ENCODE measurements at places on chromosomes 3 and 15.

- no peak for DNase-seq
Observed at GRCh38 chr3:177561365-177561764, 364.1 kb upstream of the TBL1XR1 start.

GRCh38 chr15:37877851-37878741 is 56.3 kb upstream of the TMCO5A start:
- no peak for DNase-seq

DNA sequence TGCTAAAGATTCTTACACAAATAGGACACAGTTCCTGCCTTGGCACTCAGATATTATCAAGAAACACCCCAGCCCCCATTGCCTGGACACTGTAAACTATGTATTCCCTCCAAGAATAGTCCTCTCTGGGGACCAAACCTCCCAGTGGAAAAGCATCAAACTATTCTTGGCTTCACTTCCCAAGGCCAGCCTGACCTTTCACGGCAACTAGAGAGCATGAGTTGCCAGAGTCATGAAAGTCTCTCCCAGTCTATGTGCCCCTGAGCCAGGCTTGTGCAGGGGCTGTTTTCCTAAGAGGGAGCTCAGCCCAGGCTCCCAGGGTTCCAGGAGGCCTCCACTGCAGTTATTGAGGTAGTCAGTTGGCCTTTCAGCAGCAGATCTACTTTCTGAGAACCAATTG is 251.9 kb upstream of the TGFBR2 start:
- no peak for DNase-seq

- no peak for DNase-seq
Observed at GRCh38 chr15:77664428-77664827, 31.7 kb upstream of the LINGO1 start.

GRCh38 chr3:65729555-65729954 is 309.2 kb downstream of the MAGI1 start:
- DNase-seq = no peak

GRCh38 chr3:64440498-64440897 is 215.2 kb upstream of the PRICKLE2 start:
- DNase-seq = no peak

- DNase-seq = no peak
Observed at GRCh38 chr3:78809966-78810365, 957.8 kb downstream of the ROBO1 start.

DNA sequence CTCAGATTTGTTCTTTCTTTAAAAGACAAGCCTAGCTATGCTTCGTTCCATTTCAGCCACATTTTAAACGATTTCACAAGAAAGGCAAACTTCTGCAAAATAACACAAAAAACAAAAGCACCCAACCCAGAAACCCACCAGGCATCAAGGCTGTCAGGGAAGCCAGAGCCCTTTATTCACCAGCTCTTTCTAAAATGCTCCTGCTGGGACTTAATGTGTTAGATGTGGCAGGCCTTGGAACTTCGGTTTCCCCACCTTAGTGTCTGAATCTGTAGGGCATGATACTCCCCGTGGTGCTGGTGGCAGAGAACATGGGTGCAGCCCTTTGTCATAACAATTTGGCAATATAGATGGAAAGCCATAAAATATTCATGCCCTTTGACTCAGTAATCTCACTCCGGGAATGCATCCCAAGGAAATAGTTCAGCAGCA is 56.8 kb upstream of the LCTL start:
- DNase-seq = no peak

GRCh38 chr3:101878589-101878988 is 29.3 kb downstream of the NFKBIZ start:
- no peak for DNase-seq

- no peak for DNase-seq
Observed at GRCh38 chr3:194777729-194778128, 92.0 kb downstream of the FAM43A start.

DNA sequence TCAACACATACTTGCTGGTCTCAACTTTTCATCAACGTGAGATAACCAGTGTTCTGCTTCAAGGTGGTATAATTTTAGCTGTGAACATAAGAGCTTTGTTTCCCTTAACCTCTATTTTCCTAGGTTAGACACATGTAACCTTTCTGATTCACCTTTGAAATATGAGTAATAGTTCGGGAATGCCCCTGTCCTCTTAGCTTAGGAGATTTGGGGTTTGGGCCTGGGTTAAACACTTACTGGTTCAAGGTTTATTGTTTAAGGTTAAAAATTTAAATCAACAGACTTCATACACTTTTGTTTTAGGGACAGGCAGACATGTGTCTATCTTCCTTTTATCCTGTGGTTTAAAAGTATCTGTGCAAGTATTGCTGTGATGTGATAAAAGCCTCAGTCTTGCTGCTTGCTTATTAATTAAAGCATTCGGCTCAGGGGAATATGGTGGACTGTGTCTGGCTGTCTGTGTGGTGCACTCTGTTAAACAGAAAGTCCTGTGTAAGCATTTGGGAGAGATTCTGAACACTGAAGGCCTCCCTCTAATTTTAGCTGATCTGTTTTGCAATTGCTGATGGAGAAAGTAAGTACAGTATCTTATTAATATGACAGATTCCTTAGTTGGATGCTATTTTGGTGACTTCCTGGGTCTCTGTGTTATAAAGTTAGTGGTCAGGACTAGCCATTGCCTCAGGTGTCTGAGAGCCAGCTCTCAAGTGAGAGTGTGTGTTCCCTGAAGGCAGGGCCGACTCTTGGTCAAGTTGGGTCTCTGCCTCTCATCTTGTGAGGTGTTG is 81.8 kb downstream of the USP13 start:
- DNase-seq = no peak

GRCh38 chr3:171236265-171237008 is 209.9 kb upstream of the SLC2A2 start:
- DNase-seq = no peak

- no peak for DNase-seq
Observed at GRCh38 chr3:57006179-57006657, 54.2 kb upstream of the SPATA12 start.

GRCh38 chr15:78104119-78104479 is 11.7 kb downstream of the SH2D7 start:
- DNase-seq = no peak

DNA sequence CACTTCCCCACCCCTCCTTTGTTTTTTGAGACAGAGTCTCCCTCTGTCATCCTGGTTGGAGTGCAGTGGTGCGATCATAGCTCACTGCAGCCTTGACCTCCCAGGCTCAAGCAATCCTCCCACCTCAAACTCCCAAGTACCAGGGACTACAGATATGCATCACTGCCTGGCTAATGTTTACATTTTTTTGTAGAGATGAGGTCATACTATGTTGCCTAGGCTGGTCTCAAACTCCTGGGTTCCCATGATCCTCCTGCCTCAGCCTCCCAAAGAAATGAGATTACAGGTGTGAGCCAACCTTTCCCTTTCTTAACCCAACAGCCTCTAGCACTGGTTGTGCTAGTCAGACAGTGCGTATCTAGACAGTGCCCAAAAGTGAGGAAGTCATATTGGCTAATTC is 6.4 kb upstream of the GATM start:
- DNase-seq = no peak

GRCh38 chr15:76236350-76236749 is 74.9 kb downstream of the ETFA start:
- no peak for DNase-seq

GRCh38 chr3:114856835-114857234 is 290.3 kb downstream of the ZBTB20 start:
- no peak for DNase-seq

- DNase-seq = no peak
Observed at GRCh38 chr3:193029800-193030199, 112.1 kb upstream of the MB21D2 start.

DNA sequence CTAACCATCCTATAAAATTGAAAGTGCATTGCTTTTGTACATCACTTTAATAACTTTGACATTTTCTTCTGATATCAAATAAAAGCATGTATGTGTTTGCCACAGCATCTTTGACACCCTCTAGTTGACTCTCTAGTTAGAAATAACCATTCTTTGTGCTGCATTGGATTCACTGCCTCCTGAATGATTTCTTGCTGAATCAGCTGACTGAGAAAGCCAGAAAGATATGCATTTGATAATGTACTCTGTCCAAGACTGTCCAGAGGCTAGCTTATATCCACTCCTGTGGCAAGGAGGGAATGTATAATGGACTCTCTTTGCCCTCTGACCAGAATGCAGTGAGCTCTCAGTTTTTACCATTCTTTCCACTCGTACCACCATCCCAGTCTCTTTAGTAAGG is 6.2 kb downstream of the RAB11A start:
- no peak for DNase-seq

- DNase-seq = no peak
Observed at GRCh38 chr3:195048059-195048905, 222.7 kb downstream of the XXYLT1 start.

GRCh38 chr3:146078031-146078430 is 83.0 kb downstream of the PLOD2 start:
- no peak for DNase-seq

- no peak for DNase-seq
Observed at GRCh38 chr3:37456270-37456708, 281.9 kb upstream of the LRRFIP2 start.

DNA sequence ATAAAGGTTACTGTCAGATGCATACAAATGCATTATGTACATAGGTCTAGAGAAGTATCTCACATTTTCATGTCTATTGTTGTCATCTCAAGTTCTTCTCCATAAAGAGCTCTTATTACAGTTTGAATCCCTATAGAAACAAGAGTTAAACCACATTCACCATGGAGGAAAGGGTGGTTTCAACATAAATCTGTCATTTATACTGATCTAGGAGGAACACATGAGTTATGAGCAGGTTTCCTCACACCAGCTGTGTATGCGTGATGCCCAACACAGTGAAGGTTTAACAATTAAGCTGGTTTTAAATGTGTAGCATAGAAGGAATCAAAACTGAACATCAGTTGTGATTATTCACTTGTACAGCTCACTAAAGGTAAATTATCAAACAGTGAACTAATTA is 251.7 kb downstream of the KCNMB2 start:
- DNase-seq = no peak

DNA sequence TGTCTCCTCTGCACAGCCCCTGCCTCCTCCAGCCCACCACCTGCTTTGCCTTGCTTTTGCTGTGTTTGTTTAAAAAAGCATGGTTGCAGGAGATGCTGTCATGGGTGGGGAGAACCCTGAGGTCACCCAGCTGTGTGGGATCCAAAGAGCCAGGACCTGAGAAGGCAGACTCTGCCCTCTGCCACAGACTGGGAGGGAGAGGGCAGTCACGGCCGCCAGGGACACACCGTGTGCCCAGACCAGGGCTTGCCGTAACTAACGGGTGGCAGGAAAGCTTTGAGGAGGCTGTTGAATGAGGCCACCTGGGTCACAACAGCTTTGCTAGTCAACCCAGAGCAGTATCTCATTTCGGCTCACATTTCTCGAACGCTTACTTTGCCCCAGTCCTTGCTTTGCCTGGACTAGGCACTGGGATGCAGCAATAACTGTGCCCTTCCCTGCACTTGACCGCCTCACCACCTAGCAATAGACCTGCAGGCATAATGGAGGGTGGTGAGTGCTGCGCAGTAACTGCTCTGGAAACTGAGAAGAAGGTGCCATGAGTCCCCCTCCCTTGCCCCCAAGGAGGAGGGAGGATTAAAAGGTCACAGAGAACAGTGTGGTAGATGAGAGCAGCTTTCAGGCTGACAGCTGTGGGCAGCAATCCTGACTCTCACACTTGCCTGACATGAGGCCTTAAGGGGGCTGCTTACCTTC is 55.0 kb upstream of the CTDSPL start:
- no peak for DNase-seq

GRCh38 chr15:76286271-76286879 is 24.9 kb downstream of the ETFA start:
- DNase-seq = peak; percentile 2

DNA sequence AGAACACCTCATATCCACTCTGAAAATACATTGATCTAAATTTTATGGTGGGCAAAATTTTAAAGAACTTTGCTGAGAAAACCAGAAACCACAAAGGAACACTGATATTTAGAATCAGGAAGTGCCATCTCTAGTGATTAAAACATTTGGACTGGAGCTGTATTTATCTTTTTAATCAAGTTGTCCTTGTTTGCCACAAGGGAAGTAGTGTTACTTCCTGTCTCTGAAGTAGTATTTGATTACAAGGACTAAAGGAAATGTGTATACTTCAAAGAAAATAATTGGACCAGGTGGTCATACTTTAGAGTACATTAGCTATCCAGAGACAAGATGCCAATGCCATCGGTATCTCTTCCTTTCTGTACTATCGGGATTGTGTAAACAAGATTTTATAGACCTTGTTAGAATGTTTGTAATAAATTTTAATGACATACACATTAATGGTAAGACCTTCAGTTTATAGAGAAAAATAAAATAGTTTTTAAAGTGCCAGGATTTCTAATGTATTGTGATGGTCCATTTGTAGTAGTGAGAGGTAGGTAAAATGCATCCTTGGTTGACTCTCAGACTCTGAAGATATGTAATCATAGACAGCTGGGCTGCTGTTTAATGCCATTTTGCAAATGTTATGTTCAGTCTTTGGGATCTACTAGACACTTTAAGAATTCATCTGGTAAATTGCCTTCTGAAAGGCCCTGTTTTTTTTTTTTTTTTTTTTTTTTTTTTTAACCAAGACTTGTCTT is 131.9 kb downstream of the B3GALNT1 start:
- no peak for DNase-seq

DNA sequence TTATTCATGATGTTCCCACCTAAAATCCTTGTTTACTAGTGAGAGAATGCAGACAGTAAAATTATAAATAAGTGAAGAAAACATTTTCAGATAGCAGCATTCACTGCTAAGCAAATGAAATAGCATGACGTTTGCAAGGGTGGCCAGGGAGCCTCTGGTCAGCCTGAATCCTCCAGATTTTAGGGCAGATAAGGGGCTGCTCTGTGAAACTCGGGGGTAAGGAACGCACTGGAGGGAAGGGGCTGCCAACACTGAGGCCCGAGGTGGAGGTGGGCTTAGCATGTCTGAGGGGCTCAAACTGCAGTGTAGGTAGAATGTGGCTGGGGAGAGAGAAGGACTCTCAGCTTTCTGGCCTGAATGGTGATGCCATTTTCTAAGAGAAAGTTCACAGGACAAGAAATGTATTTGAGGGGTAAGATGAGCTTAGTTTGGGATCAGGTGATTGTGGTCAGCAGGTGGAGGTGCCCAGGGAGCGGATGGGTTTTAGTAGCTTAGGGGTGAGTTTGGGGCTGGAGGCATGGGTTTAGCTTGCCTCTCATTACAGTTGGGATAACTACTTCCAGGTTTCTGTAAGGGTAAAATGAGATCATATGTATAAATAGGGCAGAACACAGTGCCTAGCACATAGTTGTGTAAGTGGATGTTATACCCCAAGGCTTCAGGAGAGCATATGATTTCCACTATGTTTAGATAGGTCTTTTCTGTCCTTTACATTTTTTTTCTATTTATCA is 20.5 kb downstream of the GPR171 start:
- no peak for DNase-seq

- no peak for DNase-seq
Observed at GRCh38 chr3:193680220-193680619, 87.2 kb downstream of the OPA1 start.

DNA sequence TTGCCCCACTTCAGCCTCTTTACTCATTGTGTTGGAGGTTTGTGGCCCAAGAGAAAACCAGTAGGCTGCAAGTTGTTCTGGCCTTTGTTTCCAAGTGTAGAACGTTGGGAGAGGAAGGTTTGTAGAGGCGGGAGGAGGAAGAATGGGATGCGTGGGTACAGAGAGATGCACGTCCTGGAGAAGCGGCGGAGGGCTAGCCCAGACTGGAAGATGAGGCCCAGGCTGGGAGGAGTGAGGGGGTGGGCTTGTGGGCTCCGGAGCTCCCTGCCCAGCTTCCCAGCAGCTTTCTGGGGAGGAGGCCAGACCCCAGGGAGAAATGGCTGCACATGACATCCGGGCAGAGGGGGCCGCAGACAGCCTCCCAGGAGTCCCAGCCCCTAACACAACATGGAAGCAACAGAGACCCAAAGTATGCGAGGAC is 5.3 kb downstream of the PLA2G4F start:
- no peak for DNase-seq

- no peak for DNase-seq
Observed at GRCh38 chr3:191372122-191372521, 41.8 kb upstream of the UTS2B start.

Measured in stimulated activated CD8-positive, alpha-beta memory T cell treated with anti-CD3 and anti-CD28 coated beads, Interleukin-2, amount 100 ng/mL, for 1 hour (primary cell).